Eye (tissue), 1 donor: ENCODE measurements at places on chromosomes 11 and 22.
A peak's percentile ranks its signal among the peaks of the same experiment; 100 is the strongest.

GRCh38 chr11:76120513-76121101 is 85.7 kb downstream of the WNT11 start:
- DNase-seq: peak; percentile 68

- peak; percentile 69 for DNase-seq
Measured at GRCh38 chr11:35747668-35748067, 85.1 kb downstream of the TRIM44 start.

DNA sequence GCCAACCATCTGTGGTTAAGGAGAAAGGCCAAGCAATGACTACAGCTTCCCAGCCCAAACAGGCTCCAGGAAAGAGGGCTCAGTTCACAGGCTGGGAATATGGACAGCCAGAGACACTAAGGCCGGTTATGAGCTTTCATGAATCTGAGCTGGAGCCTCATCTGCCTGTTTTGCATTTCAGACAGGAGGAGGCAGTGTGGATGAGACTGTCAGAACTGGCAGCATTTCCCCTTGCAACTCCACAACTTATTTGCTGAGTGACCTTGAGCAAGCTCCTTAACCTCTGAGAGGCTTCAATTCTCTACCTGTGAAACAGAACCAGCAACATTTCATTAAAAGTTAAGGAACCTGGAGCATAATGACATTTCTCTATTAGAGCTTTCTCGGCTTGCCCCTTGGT is 264.0 kb downstream of the ETS1 start:
- DNase-seq: no peak

GRCh38 chr11:353179-353873 is 16.0 kb upstream of the B4GALNT4 start:
- peak; percentile 59 for DNase-seq

- no peak for DNase-seq
Measured at GRCh38 chr11:73229321-73229895, 11.3 kb downstream of the P2RY2 start.

GRCh38 chr11:68743539-68743938 is 7.8 kb downstream of the TESMIN start:
- no peak for DNase-seq

- DNase-seq: no peak
Measured at GRCh38 chr11:45185228-45185729, 38.8 kb downstream of the PRDM11 start.

- no peak for DNase-seq
Measured at GRCh38 chr11:22785251-22785650, 44.4 kb downstream of the SVIP start.

DNA sequence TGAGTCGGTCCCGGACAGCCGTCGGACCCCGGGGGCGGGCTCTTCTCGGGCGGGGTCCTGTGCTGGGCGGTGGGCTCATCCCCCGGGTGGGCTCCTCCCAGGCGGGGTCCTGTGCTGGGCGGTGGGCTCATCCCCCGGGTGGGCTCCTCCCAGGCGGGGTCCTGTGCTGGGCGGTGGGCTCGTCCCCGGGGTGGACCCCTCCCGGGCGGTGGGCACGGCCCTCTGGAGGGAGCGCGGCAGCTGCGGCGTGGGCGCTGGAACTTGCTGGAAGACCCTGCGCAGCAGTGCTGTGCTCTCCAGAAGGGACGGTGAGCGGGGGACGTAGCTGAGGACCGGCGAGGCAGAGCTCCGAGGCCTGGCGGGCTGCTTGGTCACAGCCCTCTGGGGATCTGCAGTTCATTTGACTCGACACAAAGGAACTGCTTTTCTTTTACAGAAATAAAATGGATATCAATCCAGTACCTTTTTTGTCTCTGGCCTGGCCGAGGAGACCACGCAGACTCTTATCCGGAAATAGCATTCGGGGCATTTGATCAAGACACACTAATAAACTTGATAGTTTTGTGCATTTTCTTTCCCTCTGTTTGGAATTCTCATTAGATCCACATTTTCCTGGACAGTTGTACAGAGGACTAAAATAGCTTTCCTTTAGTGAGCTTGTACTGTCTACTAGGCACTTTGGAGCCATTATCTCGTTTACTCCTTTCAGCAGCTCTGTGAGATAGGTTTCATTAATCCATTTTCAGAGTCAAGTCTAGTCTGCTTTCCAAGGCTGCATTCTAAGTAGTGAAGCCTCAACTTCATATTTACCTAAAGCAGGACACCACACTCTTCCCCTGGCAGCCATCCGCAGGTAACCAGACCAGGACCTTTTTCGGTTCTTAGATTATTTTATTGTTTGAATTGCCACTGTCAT is 812 bp downstream of the JAM3 start:
- peak; percentile 76 for DNase-seq

- no peak for DNase-seq
Measured at GRCh38 chr11:64697663-64698375, 25.2 kb downstream of the NRXN2 start.

DNA sequence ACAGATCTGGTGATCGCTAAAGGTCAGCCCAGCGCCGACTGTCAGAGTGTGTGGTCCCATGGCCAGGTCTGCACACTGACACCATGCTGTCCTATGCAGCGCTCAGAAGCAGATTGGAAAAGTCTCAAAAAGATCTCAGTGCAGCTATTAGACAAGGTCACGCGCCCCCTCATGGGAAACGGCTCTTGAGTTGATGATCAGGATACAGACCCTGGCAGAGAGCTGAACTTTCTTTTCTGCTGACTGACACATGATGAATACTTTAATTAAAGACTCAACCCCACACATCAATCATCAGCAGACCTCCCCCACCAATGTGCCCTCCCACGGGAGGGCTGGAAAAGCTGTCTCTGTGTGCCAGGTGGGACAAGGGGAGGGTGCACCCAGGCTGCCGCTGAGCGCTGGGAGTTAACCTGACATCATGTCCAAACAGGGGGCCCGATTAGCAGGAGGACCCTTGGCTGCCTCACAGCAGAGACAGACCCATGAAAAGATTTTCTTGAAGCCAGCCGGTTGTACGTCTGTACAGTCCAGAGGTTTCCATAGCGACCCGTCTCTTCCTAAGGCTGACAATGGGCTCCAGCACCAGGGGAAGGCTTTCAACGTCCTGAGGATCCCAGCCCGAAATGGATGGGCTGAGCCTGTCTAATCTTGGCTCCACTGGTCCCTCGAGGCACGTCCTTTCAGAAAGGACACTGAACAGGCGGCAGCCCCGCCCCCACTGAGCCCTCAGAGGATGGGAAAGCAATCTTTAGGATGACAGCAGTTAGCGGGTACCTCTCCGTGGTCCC is 26.9 kb downstream of the RASD2 start:
- peak; percentile 56 for DNase-seq

GRCh38 chr11:79045800-79046304 is 395.0 kb downstream of the TENM4 start:
- peak; percentile 77 for DNase-seq

- no peak for DNase-seq
Measured at GRCh38 chr22:46070803-46071450, 79.4 kb upstream of the PPARA start.

DNA sequence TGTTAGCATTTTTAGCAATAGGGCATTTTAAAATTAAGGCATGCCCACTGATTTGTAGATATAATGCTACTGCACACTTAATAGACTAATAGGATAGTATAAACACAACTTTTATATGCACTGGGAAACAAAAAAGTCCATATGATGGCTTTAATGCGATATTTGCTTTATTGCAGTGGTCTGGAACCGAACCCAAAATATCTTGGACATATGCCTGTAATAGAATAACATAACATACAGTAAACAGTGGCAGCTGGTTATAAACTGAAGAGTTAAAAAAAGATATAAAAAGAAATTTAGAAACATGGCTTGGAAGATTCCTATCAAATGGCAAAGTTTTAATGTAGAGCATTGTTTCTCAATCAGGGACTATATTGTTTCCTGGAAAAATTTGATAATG is 111.9 kb downstream of the KIF18A start:
- DNase-seq: no peak

GRCh38 chr11:123924027-123924426 is 15.4 kb upstream of the OR4D5 start:
- DNase-seq: no peak

- no peak for DNase-seq
Measured at GRCh38 chr11:73570415-73571114, 27.3 kb downstream of the FAM168A start.

DNA sequence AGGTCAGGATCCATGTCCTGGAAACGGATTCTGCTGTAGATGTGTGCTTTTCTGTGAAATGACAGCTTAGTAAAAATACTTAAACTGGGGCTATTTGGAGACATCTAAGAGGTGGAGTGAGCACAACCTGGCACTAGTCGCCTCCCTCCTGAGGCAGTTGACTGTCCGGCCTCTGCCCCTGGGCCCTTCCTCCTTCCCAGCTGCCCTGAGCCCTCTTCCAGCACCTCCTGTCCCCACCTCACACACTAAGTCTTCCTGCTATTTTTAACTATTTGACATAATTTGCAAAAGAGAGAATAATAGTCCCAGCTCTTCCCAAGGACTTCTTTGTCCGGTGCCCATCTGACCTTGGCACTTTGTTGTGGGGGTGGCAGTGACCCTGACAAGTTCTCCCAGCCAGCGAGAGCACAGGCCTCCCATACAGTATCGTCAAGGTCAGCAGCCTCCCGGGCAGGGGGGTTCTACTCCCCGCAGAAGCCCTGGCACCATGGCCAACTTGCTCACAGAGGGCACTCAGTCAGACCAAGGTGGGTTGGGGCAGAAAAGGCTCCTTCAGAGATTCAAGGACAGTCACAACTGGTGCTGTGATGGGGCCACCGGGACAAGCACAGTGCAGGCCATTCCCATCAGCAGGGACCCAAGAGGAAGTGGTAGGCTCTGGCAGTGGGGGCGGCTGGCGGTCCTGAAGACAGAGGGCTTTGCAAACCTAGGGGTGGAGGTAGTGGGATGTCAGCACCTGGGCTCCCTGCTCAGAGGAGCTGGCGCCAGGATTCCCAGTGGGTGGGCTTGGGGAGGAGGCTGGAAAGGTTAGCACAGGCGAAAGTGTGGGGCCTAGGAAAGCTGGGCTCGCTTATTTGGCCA is 5.5 kb upstream of the NEAT1 start:
- DNase-seq: no peak

DNA sequence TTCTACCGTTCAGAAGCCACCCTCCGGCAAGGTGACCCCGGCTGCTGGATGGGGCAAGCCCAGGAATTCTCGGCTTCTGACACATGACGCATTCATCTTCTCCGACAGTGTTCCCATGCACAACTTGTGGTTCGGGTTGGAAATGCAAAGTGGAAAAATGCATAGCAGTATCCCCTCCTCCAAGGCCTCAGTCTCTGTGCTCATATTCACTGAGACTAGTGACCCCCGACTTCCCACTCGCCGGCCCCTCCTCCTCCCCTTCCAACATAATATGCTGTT is 70.0 kb upstream of the NTM start:
- no peak for DNase-seq

- no peak for DNase-seq
Measured at GRCh38 chr11:69686856-69687255, 11.7 kb upstream of the LTO1 start.

DNA sequence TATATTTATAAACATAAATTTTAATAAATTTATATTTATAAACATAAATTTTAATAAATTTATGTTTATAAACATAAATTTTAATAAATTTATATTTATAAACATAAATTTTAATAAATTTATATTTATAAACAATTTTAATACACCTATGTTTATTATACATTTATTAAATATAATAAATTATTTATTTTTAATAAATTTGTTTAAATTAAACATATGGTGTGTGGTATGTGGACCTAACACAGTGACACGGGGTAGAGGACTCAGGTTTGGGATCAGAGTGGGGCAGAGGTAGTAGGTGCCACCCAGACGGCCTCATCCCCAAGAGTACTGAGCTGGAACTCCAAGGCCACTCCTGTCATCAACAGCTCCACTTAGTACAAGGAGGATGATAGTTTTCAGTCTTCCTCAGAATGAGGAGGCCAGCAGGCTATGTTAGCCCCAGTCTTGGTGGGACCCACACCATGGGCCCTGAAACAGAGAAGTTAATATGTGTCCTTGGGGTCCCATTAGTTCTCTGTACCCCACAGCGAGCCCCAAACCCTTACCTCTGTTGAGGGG is 46.7 kb upstream of the BID start:
- DNase-seq: no peak

- no peak for DNase-seq
Measured at GRCh38 chr22:37284805-37285355, 2.6 kb downstream of the CYTH4 start.

GRCh38 chr11:26572770-26573402 is 823 bp upstream of the MUC15 start:
- DNase-seq: no peak

DNA sequence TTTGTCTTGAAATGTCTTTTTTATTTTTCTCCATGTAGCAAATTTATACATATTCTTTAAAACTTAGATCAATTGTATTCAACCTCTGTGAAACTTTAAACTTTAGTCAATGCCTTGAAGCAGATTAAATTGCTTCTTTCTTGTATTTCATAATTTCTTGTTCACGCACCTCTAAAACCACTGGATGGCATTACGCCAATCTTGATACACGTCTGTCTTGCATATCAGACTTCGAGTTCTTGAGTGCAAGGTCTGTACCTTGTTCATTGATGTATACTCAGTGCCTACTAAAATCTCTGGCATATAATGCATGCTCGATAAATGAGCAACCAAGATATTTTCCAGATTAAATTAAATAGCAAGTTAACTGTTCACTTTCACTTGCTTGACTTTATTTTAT is 236.8 kb downstream of the CASP12 start:
- DNase-seq: no peak

DNA sequence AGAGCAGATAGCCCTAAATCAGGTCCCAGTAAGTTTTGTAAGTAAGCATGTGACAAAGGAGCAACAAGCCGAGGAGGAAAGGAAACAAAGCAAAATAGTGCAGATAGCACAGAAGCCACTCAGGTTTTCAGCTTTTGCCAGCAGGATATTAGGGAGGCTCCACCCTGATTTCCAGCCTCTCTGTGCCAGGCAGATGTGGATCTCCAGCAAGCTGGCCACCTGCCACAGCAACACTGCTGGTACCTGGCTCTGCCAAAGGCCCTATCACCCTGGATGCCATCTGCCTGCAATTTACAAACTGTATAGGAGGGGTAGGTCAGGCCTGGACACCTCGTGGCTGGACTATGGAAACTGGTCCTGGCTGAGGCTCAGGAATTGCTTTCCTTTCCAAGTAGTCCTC is 12.2 kb upstream of the NNMT start:
- no peak for DNase-seq

DNA sequence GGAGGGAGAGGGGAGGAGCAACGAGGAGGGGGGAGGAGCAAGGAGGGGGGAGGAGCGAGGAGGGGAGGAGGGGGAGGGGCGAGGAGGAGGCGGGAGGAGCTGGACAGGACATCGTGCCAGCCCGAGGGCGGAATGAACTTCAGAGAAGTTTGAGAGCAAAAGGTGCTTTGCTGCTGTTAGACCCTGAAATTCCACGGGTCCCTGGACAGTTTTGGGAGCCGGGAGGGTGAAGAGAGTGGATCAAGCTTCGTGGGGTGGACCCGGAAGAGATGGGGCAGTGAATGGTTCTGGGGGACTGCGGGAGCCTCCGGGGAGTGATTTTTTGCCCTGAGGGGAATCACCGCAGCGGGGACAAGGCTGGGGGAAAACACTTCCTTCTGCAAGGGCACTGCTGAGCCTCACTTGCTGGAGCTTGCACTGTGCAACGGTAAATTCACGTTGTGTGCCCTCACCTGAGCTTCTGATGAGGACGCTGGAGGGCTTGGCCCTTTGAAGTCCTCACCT is 10.7 kb upstream of the NLRP6 start:
- no peak for DNase-seq
